Fibroblast of skin of abdomen (primary cell): ENCODE measurements at places on chromosomes 12 and 14.

DNA sequence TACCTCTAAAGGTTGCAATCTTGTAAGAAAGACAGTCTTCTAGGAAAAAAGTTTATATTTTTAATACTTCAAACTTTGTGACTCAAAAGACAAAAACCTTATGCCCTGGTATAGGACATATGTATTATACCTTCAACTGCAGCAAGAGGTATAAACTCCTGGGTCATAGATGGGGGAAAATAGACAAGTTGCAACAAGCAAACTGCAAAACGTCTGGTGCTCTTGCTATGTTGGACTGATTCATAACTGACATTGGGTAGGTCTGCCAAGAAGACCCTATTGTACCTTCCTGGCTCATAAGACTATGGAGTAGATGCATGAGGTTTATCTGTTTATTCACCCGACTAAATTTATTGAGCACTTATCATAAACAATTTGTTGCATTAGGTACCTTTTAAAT lies 40.9 kb downstream of the BEST3 start:
- DNase-seq: no peak

- DNase-seq: peak; percentile 33
These were observed 133.8 kb downstream of the ITPR2 start for GRCh38 chr12:26699237-26699636.

- DNase-seq: peak; percentile 70
These were observed 15.4 kb downstream of the C1S start for GRCh38 chr12:7075939-7076338.

DNA sequence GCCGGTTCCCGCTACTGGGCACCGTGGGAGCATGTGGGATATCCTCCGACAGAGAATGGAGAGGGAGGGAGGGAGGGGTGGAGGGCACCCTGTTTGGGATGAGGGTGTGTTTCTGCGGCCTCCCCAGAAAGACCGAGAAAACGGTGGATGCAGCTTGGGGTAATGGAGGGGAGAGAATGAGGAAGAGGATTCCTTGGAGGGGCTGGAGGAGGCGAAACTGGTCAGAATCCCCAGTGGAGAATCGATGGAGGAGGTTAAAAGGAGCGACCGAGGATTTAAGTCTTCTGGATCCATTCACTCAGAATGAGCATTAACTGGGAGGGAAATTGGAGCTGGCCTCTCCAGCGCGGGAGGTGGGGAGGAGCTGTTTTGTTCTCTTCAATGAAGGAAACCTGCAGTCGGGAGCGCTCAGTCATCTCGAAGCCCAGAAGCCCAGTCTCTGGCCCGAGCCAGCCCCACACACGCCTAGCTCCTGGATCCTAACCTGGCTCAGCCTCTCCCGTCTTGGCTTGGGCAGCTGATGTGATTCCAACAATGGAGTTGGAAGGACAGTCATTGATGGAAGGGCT lies 581 bp downstream of the ARG2 start:
- DNase-seq: no peak

GRCh38 chr12:82517027-82517426 lies 158.7 kb downstream of the METTL25 start:
- DNase-seq: no peak

GRCh38 chr12:130571089-130571488 lies 145.0 kb downstream of the RIMBP2 start:
- no peak for DNase-seq

GRCh38 chr14:21208554-21208953 lies 52.7 kb upstream of the OR5AU1 start:
- DNase-seq: no peak

- DNase-seq: no peak
These were observed 103.3 kb downstream of the PELI2 start for GRCh38 chr14:56221382-56222128.

GRCh38 chr14:74638066-74638465 lies 26.0 kb upstream of the LTBP2 start:
- DNase-seq: no peak

- DNase-seq: peak; percentile 46
These were observed at the start of gene SYNE3 for GRCh38 chr14:95516554-95517181. SYNE3 (minus strand) TSS chr14:95516650; CDS start chr14:95475821, 40,829 bp downstream.

DNA sequence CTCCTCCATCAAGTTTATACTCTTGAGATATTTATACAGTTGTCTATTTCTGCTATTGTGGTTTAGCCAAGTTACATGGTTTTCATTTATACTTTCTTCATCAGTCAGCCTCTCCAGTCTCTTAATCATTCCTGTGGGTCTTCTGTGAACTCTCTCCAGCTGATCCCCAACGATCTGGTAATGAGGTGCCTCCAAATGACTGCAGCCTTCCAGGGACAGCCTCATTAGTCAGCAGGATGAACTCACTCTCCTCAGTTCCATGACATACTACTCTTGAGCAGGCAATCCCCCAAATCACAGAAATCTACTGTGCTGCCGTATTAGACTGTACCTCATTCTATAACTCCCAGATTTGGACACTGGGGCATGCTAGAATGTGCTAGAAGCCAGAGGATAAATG lies 15.3 kb downstream of the AREL1 start:
- DNase-seq: peak; percentile 91

- no peak for DNase-seq
These were observed 5.4 kb downstream of the MDM1 start for GRCh38 chr12:68326716-68327115.

DNA sequence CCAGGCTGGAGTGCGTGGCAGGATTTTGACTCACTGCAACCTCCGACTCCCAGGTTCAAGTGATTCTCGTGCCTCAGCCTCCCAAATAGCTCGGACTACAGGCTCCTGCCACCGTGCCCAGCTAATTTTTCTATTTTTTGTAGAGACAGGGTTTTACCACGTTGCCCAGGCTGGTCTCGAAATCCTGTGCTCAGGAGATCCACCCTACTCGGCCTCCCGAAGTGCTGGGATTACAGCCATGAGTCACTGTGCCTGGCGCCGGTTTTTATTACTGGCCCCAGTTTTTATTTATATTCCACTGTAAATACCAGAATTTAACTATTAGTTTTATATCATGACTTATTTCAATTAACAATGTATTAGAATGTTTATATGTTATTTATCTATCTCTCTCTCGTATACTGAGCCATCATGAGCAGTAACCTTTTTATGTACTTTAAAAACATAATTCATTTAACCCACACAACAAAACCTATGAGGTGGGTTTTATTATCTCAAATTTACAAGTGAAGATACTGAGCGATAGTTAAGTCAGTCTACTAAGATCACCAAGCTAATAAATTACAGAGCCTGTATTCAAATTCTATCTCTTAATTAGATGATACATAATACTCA lies 47.8 kb downstream of the HECTD1 start:
- no peak for DNase-seq

- no peak for DNase-seq
These were observed 696.1 kb upstream of the TMEM132C start for GRCh38 chr12:127570793-127571360.
